ENCODE measurements at places on chromosomes 4 and X.

DNA sequence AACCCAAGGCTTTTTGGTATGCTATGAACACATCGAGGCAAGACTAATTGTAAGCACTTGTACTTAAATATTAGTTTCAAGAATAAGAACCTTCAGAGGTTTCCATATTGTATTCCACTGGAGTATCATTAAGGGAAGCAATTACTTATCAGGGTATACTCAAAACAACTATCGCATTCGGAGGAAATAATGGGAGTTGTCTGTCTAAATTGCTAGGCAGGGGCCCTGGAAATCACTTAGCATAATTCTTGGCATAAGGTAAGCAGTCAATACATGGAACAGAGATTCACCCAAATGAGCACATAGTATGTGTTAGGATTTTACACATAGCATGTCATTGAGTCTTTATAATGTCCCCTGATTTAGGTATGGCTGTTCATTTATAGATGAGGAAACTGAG, 249.4 kb downstream of the DHX15 start:
- no peak for DNase-seq

DNA sequence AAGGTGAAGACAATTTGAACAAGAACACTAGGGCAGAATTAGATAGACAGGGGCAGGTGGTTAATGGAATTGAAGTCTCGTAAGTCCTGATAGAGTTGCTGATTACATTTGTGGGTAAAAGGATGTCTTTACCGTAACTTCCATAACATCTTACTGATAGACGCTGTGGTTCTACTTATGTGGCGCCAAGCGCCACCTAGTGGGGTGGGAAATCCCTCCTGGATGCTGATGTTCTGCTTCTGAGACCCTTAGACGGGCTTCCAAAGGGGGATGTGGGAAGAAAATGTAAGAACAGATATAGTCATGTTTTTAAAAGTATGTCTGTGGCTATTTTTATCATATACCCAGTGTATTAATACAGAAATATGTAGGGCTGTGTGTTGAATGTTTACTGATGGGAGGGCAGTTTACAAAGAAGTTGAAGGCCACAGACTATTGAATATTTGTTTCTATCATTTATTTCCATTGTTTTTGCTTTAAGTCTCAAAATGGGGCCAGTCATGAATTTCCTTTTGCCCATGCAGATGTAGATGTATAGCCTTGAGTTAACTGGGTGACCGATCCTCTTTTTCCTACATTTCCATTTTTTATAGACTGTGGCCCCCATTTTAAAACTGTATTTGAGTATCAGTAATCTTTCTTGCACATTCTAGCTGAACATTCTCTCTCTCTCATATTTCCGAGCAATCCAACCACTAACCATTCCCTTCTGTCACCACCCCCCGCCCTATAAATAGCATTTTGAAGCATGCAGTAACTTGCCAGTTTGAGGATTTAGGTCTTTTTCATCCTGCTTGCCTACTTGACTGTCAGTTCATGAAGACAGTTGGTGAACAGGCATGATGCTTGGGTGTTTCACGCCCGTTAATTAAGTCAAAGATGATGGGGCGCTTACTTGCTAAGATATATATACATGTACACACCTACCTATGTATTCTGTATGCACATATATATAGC, 12.1 kb upstream of the TLR8 start:
- peak; percentile 12 for DNase-seq

DNA sequence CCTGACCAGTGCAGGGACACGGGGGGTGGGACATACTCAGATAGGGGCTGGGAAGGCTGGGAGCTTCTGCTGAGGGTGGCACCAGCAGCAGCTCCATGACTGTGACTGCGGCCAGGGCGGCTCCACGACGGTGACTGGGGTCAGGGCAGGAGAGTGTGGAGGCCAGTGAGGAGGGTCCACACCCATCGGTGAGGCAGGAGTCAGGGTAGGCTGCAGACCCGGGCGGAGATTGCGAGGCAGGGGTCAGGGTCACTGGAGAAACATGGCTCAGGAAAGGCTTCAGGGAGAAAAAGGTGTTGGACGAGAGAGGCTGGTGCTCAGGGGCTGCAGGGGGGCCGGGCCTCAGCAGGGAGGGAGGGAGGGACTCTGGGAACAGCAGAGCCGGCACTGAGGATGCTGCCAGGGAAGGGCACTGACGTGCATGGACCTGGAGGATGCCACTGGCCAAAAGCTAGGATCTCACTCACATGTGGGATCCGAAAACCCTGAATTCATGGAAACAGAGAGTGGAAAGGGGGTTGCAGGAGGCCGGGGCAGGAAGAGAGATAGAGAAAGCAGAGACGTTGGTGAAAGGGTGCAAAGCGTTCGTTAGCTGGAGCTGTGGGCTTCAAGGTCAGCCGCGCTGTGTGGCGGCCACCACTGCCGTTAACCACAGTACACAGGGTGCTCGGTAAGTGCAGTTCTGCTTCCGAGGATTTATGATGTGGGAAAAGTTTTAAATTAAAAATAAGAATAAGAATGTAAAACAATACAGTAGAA, 22.0 kb downstream of the ATP5ME start:
- no peak for DNase-seq

- DNase-seq, result no peak
Measured at GRCh38 chr4:123064390-123064789, 142.0 kb upstream of the NUDT6 start.

GRCh38 chr4:763922-764321, 58.3 kb downstream of the PCGF3 start:
- DNase-seq, result no peak

- DNase-seq, result no peak
Measured at GRCh38 chr4:40414673-40415072, 79.5 kb downstream of the CHRNA9 start.
